CD4-positive, alpha-beta T cell treated with Interleukin-15 for 4 hours (primary cell): ENCODE measurements at places on chromosomes 6 and 20.

- DNase-seq, result no peak
Measured at GRCh38 chr6:73231986-73232391, 6.7 kb upstream of the KHDC1L start.

GRCh38 chr6:51300510-51300909 lies 481.8 kb downstream of the TFAP2B start:
- DNase-seq, result no peak

DNA sequence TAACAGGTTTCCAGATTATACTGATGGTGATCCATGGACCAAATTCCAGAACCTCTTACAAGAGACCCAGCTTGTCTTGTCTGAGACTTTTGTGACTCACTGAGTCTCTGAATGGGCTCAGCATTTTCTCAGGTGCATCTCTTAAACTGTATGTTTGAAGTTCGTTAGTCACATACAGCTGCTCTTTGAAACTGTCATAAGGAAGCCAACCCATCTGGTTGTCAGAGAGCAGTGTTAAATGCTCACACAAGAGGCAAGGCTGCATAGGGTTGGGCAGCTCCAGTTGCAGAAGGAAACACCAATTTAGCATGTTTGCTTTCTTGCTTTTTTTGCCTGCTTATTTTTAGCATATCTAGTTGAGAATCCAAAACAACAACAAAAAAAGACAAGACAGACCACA lies 47.1 kb downstream of the TRIM27 start:
- no peak for DNase-seq

GRCh38 chr6:150537491-150537890 lies 62.2 kb upstream of the PLEKHG1 start:
- DNase-seq, result no peak

GRCh38 chr6:158703837-158704822 lies 54.3 kb downstream of the SYTL3 start:
- peak; percentile 83 for DNase-seq

DNA sequence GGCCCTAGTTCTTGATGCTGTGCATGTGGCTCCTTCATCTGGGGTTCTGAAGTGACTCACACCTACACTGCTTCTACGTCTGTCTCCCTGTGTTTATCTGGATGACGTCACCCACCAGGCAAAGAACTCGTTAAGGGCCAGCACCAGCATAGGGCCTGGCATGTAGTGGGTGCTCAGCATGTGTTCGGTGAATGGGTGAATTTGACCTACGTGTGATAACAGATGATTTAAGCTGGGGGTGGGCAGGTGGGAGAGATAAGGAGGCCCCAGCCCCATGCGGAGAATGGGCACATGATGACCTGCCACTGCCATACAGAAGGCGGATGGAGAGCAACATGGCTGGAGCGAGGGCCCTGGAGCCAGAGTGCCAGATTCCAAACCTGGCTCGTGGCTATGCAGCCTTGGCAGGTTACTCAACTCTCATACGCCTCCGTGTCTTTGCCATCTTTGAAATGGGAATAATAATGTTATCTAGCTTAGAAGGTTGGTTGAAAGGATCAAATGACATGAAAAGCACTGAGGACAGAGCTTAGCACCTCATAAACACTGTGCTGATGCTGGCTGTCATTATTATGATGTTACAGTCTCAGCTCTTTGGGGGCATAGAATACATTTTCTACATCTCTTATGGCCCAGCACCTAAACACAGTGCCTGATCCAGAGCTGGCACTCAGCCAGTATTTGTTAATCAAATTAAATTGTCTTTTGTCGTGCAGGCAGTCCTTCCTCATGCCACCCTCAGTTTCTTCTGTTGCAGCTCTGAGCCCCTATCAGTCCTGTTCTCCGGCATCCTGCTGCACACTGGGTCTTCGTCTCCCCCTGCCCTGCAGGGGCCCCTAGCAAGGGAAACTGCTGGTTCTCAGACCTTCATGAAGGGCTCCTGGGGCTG lies 39.6 kb downstream of the VEGFA start:
- DNase-seq, result no peak

DNA sequence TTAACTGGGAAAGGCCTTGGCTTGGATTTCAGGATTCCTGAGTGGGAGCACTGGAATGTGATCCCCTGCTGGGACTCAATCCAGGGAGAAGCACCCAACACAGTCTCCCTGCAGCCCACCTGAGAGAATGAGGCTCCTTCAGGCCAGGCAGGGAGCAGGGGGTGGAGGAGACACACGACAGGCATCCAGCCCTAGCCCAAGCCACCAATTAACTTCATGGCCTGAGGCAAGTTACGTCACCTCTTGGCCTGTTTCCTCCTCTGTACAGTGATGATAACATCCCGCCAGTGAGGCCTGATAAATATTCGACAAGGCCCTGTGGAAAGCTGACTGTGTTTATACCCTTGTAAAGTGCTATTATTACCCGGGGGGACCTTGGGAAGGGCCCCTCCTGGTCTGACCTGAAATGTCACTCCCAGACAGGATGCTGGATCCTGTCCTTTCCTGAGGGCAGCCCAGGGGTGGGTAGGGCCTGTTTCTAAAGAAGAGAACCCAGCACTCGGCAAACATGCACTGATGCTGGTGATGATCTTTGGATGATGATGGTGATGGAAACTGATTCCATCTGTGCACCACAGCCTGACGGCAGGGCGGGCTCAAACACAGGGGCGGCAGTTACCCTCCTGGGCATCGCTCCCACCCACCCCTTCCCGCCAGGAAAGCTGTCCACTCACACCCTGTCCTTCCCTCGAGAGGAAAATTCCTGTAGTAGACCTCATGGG lies 12.4 kb downstream of the FRS3 start:
- no peak for DNase-seq

DNA sequence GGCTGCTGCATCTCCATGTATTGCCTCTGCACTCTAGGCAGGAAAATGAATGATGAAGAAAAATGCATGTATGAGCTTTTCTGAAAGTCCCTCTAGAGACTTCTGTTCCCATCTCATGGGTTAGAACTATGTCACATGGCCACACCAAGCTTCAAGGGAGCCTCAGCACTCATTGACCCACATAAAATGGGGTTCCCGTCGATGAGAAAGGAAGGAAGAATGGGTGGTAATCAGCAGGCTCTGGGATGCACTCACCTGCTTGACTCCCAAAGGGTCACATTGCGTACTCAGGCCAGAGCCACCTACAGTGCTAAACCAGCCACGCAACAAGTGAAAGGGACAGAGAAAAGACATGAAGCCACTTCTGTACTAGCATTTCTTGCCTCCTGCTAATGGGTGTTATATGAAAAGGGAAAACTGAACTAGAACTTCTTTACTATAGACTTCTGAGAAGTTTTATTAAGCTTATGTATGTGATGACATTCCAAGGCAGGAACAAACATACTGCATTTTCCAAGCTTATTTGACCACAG lies 95.8 kb upstream of the GCM1 start:
- DNase-seq, result no peak

- DNase-seq, result no peak
Measured at GRCh38 chr20:9114709-9115108, 45.8 kb downstream of the PLCB4 start.

GRCh38 chr6:55643861-55644260 lies 64.9 kb upstream of the HMGCLL1 start:
- DNase-seq, result no peak

GRCh38 chr20:14775778-14776177 lies 438.4 kb upstream of the FLRT3 start:
- no peak for DNase-seq

- no peak for DNase-seq
Measured at GRCh38 chr6:70708448-70708847, 40.8 kb downstream of the SMAP1 start.
